Sciatic nerve (tissue), 2 donors: ENCODE measurements at places on chromosomes 16 and 17. TPM values are rescaled to one million over a fixed set of nuclear protein-coding genes. Genes with fewer than 3 reads are reported as not detected.

NLRC3 gene
- total RNA-seq = 1.6 TPM

RASD1 gene
- total RNA-seq = 58.6 TPM

NSRP1 gene
- total RNA-seq = 53.4 TPM

SLC5A11 gene
- total RNA-seq = not detected

CFAP119 gene
- 5.5 TPM for total RNA-seq

ST6GALNAC1 gene
- 1.8 TPM for total RNA-seq

CSNK2A2 gene
- total RNA-seq = 55.1 TPM

NAGLU gene
- 28.8 TPM for total RNA-seq

OR2C1 gene
- total RNA-seq = 0.40 TPM

SYNGR3 gene
- total RNA-seq = 0.76 TPM

EFTUD2 gene
- 75.2 TPM for total RNA-seq

GNGT2 gene
- total RNA-seq = 1.3 TPM

OR3A3 gene
- total RNA-seq = not detected

SLC4A1 gene
- total RNA-seq = 47.6 TPM

CNTNAP4 gene
- 0.76 TPM for total RNA-seq

MILR1 gene
- 13.5 TPM for total RNA-seq

INTS2 gene
- 16.0 TPM for total RNA-seq

ADAP2 gene
- total RNA-seq = 26.9 TPM

RNF222 gene
- not detected for total RNA-seq

STARD3 gene
- 81.8 TPM for total RNA-seq

PYDC1 gene
- total RNA-seq = not detected

PRCD gene
- total RNA-seq = 9.8 TPM

KATNB1 gene
- total RNA-seq = 14.7 TPM

WFDC1 gene
- 31.6 TPM for total RNA-seq

TP53TG3 gene
- not detected for total RNA-seq

TMC5 gene
- 1.7 TPM for total RNA-seq

FOXN1 gene
- not detected for total RNA-seq

CLEC3A gene
- not detected for total RNA-seq

CES3 gene
- 0.71 TPM for total RNA-seq

ABCA3 gene
- total RNA-seq = 39.0 TPM

DPEP1 gene
- total RNA-seq = not detected
